ENCODE measurements at places on chromosomes 6 and 20. TPM values are rescaled to one million over a fixed set of nuclear protein-coding genes. Genes with fewer than 3 reads are reported as not detected.

Gene CFAP61
- total RNA-seq, result 0.34 TPM

Gene RNF39
- total RNA-seq, result not detected

Gene ADTRP
- total RNA-seq, result 0.71 TPM

Gene MUC22
- total RNA-seq, result not detected

Gene XRN2
- total RNA-seq, result 95.2 TPM

Gene PCSK2
- total RNA-seq, result not detected

Gene FOXS1
- total RNA-seq, result 0.83 TPM

Gene RAB44
- total RNA-seq, result 0.07 TPM

Gene ZNF343
- 11.6 TPM for total RNA-seq

Gene ACSS1
- total RNA-seq, result 15.6 TPM

Gene SALL4
- 1.3 TPM for total RNA-seq

Gene JAG1
- total RNA-seq, result 43.2 TPM

Gene WFDC12
- not detected for total RNA-seq

Gene HLA-DOA
- total RNA-seq, result not detected

Gene TRAM2
- total RNA-seq, result 31.5 TPM

Gene ADGRB3
- not detected for total RNA-seq

Gene CALHM6
- not detected for total RNA-seq

Gene CST4
- not detected for total RNA-seq

Gene TSPO2
- not detected for total RNA-seq

Gene XKR7
- total RNA-seq, result 0.02 TPM

Gene RBM12
- 108 TPM for total RNA-seq
